ENCODE measurements at places on chromosomes 7 and 10.
A peak's percentile ranks its signal among the peaks of the same experiment; 100 is the strongest.

GRCh38 chr10:44849936-44850335, 61.2 kb upstream of the TMEM72 start:
- no peak for DNase-seq

DNA sequence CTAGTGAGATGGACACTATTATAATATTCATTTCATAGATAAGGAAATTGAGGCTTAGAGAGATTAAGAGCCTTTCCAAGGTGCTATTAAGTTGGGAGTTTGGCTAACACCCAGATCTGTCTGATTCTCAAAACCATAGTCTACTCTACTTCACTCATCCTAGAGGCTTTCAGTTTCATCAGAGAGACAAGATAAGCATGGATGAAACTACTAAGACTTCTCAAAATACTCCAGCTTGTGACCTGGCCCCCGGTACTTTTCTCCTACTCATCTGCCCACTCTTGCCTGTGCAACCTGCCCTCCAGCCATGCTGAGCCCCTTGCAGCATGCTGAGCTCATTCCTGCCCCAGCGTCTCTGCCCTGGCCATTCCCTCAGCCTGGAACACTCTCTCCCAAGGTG, 12.2 kb upstream of the SLC35B4 start:
- peak; percentile 7 for DNase-seq

- no peak for DNase-seq
These were observed 71.8 kb downstream of the SMURF1 start for GRCh38 chr7:99072126-99072525.

DNA sequence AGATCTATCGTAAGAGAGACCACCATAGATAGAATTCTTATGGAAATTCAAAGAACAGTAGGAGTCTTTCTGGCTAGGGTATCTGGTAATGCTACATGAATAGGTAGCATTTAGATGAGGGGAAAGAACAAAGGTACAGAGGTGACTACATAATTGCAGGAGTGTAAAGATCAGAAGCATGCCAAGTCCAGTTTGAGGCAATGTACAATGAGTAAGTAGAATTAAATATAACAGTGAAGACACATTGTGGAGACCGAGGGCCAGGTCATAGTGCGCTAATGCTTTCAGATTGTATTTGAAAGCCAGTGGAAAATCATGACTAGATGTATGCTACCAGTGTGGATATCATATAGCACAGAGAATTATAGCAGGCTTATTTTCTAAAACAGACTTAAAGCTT, 1611.6 kb upstream of the LRRTM3 start:
- no peak for DNase-seq

- DNase-seq: no peak
These were observed 19.5 kb downstream of the AGR2 start for GRCh38 chr7:16785321-16785720.

- DNase-seq: peak; percentile 37
These were observed 36.8 kb downstream of the MYOF start for GRCh38 chr10:93445097-93445960.

- DNase-seq: no peak
These were observed 217.1 kb upstream of the GHITM start for GRCh38 chr10:83921984-83922860.

DNA sequence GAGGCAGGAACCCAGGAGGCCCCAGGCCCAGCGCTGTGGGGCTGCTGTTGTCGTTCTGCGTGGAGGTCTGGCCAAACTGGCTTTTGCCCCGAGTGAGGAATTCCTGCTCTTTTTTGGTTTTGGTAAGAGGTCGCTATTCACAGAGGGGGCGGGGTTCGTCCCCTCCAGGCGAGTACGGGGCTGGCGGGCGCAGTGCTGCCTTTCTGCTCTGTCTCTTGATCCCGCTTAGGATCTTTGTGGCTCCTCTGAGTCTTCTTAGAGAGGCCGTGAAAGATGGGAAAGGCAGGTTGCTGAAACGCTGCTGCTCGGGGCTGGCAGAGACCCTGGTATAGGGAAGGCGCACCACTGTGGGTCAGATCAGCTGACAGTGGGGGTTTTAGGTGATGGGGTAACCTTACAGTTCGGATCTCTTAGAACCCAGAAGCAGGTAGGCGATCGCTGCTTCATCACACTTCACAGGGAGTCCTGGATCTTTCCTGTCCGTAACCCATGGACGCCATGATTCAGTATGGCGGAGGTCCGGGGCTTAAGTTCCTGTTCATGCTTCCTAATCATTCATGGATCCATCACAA, 136.7 kb downstream of the KIF20B start:
- DNase-seq: no peak

DNA sequence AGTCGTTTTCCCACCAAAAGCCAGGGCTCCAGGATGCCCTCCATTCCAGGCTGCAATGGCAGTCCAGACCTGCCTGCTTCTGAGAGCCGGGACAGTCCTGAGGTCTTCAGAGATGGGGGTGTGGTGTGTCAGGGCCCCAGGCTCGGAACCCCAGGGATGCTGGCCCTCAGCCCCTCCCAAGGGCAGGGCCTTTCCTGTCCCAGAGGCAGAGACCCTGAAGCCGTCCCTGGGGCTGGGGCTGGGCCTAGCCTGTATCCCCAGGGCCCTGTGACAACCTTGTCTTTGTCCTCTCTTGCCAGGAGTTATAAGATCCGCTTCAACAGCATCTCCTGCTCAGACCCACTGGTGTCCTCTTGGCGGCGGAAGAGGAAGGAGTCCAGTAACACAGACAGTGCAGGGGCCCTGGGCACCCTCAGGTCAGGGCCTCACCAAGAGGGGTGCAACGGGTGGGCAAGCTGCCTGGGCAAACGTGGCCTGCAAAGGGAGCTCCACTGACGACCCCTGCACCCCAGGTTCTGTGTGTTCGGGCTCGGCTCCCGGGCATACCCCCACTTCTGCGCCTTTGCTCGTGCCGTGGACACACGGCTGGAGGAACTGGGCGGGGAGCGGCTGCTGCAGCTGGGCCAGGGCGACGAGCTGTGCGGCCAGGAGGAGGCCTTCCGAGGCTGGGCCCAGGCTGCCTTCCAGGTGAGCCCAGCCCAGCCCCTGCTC, 15.9 kb downstream of the NOS3 start:
- no peak for DNase-seq

DNA sequence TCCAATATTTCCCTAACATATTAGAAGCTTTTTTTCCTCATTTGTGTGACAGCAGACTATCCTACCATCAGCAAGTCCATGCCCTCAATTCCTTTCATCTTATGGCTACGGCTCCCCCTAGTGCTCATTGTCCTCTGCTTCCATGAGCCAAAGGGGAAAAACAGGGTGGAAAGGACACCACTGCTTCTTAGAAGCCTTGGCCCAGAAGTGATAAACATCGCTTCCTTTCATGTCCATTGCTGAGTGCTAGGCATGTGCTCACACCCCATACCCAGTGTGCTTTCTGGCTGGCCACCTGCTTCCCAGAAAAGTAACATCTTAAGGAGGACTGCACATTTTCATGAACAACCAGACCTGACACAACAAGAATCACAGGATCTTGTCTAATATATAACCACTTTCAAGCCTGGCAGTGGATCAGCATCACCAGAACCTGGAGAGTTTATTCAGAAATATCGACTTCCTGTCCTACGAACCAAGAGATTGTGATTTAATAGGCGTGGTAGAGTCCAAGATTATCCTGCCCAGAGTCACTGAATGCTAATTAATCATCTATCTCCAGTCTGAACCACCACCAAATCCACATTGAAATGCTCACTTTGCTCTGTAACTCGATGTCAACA, 650.5 kb upstream of the SORCS1 start:
- peak; percentile 52 for DNase-seq

DNA sequence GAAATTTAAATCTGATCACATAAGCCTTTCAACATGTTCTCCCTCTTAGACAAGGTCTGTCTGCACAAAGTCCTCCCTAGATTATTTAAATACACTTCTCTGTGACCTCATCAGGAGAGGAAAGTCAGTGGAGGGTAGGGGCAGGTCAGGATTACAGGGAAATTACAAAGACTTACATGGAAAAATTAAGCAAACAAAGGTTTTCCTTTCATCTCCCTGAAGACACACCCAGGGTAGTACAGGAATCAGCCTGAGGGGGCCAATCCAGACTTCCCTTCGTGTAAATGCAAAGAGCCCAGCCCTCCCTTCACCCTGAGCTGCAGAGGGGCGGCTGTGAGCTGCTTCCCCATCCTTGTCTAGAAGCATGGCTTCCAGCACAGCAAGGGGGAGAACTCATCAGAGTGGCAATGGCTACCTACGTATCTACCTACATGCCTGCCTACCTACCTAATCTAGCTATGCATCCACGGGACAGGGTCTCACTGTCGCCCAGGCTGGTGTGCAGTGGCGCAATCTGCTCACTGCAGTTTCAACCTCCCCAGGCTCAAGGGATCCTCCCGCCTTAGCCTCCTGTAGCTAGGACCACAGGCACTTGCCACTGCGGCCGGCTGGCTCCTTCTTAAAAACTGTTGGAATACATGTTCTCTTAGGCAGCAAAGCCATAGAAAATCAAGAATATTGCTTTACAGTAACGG, 33.2 kb downstream of the PITRM1 start:
- DNase-seq: no peak

GRCh38 chr10:31645786-31646185, 282.8 kb downstream of the ARHGAP12 start:
- no peak for DNase-seq

DNA sequence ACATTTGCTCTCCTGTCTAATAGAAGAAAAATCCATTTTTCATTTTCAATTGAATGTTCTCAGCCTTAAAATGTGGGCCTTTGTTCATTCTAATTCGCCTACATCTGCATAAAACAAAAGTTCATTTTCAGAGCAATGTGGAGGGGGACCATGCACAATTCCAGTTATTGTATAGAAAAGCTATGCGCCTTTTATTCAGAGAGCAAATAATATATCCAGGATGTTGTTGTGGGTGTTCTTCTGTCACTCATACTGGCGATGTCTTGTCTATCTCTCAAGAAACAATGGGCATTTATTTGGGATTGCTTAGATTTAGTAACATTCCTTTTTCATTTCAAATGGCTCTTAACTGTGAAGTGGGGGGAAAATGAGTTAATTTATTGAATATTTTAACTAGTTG, 56.4 kb downstream of the KIF5B start:
- no peak for DNase-seq

GRCh38 chr7:27921081-27921836, 181.3 kb downstream of the TAX1BP1 start:
- DNase-seq: peak; percentile 73

GRCh38 chr10:127492607-127493250, 56.4 kb upstream of the NPS start:
- DNase-seq: no peak

GRCh38 chr10:16832351-16833080, 15.3 kb upstream of the RSU1 start:
- DNase-seq: no peak

DNA sequence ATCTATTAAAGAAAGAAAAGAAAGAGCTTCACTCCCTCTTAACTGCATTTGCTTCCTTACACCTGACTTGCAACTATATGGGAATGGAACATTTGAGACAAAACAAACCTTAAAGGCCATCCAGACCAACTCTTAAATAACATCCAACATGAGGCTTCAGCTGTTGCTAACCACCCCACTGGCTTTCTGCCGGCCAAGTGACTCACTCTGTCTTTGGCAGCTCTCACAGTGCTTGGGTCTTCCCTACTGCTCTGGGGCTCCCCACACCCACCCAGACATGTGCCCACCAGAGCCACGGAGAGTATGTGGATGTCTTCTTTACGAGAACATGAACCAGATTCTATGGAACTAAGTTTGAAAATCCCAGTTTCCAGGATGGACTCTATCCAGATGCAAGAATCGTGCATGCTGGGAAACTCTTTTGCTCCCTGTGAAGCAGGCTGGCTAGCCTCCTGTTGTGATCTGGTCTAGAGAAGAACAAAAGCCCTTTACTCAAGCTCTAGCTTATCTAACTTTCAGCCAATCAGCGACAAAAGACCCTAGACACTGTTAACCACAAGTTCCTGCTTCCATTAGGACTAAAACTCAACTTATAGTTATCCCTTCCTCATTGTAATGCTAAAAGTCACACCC, 245.7 kb downstream of the TCERG1L start:
- DNase-seq: no peak

DNA sequence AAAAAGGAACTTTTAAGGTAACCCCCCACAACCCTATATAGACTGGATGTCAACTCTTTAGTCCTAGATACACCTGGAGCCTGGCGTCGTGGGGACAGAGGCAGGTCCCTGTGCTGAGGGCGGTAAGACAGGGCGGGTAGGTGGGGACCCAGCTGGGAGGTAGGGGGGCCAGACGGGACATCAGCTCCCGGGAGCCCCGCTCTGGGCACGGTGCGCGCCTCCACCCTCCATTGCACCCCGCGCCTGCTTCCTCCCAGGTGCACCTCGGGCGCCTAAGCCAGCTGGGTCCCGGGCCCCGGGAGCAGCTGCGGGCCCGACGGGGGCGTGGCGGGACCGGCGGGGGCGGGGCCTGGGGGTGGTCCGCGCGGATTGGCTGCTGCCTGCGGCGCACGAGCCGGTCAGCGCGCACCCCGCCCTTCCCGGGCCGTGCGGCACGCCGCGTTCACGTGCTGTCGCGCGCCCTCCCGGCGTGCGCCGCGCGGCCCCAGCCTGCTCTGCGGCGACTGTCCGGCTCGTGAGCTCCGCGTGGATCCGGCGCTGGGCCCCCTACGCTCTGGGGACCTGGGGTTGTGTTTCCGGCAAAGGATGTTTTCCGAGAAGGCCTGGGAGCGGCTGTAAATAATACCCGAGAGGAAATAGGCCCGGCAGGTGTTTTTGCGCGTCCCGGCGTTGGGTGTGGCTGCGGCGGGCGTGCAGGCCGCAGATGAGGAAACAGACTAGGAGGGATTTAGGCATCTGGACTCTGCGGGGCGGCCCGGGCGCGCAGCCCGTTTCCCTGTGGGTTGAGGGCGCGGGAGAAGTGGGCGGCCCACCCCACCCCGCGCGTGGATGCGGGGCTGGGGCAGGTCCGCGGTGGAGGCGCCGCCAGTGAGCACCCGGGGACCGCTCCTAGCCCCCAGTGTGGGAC, 39.1 kb upstream of the PFKFB3 start:
- DNase-seq: peak; percentile 86

GRCh38 chr10:32957341-32958084, 517 bp downstream of the ITGB1 start:
- DNase-seq: peak; percentile 70

GRCh38 chr10:51532044-51532443, 167.4 kb downstream of the CSTF2T start:
- no peak for DNase-seq

DNA sequence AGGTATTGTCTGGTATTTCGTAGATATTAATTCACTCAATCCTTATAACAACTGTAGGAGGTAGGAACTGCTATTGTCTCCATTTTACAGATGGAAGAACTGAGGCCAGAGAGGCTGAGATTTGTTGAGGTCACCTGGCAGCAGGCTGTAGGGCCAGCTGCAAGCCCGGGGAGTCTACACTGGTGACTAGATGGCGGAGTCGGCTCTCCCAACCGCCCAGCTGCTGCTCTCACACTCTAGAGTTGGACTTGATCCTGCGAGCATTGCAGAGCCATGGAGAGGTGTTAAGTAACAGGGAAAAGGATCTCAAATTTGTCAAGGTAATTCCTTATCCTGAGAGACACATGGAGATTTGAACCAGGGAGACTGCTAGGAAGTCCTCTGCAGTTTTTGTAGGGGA, 124.1 kb downstream of the CAMK1D start:
- no peak for DNase-seq

Measured in inflammatory macrophage treated with lipopolysaccharide for 4 hours (primary cell).